ENCODE measurements at places on chromosomes 4 and X.

DNA sequence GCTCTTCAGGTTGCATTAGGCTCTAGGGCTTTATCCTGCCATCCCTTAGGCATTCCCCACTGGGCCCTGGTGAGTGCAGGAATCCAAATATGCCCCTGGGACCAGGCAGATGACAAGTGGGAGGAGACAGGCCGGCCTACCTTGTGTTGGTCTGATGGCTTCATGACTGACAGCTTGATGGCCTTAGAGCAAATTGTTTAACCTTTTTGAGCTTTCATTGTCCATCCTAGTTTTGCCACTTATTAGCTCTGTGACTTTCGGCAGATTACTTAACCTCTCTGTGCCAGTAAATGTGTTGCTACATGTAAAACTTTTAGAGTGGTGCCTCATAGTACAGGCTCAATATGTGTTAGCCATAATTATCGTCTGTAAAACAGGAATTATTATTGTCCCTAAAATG lies 4.4 kb downstream of the KIT start:
- DNase-seq, result no peak

- DNase-seq, result no peak
Measured at GRCh38 chr4:143514169-143514495, 630 bp downstream of the SMARCA5 start.

DNA sequence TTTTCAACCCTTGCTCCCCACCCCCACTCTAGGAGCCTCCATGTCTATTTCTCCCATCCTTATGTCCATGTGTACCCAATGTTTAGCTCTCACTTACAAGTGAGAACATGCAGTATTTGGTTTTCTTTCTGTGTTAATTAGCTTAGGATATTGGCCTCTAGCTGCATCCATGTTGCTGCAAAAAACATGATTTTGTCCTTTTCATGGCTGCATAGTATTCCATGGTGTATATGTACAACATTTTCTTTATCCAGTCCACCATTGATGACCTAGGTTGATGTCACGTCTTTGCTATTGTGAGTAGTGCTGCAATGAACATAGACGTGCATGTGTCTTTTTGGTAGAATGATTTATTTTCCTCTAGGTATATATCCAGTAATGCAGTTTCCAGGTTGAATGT lies 472.8 kb downstream of the ZNF674 start:
- DNase-seq, result no peak

- peak; percentile 59 for DNase-seq
Measured at GRCh38 chr4:69322055-69322454, 41.8 kb downstream of the UGT2B28 start.

DNA sequence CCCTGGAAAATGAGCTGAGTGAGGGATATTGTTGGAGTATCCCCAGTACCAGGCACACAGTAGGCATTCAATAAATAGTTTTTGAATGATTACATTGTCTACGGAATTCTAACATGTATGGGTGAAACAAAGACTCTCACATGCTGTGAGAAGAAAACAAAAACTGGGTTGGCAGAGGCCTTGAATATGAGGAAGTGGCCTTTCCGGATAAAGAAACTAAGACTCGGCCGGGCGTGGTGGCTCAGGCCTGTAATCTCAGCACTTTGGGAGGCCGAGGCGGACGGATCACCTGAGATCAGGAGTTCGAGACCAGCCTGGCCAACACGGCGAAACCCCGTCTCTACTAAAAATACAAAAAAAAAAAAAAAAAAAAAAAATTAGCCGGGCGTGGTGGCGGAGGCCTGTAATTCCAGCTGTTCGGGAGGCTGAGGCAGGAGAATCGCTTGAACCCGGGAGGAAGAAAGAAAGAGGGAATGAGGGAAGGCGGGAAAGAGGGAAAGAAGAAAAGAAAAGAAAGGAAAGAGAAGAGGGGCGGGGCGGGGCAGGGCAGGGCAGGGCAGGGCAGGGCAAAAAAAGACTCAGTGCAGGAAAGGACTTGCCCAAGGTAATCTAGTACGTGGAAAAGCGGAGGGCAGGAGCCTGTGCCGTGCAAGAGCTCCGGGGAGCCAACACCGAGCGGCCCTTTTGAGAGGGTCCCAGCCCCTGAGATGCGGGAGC lies 689 bp upstream of the TMA16 start:
- DNase-seq, result no peak

DNA sequence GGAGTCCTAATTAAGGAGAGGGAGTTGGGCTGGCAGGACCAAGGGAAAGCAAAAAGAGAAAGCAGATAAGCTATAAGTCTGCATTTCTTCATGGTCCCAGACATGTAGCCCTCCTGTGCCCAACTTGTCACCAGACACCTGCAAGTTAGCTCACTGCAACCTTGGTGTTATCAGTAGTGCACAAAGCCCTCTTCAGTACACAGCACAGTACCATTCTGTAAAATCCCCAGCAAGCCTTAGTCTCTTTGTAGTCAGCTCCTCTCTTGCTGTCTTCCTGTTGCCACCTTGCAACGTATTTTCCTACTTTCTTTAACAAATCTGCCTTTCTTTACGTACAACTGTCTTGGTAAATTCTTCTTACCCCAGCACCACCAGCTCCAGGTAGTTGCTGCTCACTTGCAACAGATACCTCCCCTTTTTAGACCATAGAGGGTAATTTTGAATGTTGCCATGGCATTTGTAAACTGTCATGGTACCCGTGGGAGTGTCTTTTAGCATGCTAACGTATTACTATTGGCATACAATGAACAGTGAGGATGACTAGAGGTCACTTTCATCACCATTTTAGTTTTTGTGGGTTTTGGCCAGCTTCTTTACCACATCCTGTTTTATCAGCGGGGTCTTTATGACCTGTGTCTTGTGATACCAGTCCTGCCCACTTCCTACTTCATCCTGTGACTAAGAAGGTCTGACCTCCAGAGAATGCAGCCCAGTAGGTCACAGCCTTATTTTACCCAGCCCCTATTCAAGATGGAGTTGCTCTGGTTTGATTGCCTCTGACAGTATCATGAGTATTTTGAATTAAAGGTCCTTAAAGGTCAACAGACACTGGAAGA lies 28.3 kb upstream of the AP1S2 start:
- no peak for DNase-seq

- DNase-seq, result no peak
Measured at GRCh38 chrX:56554870-56555269, 8.6 kb upstream of the UBQLN2 start.

- no peak for DNase-seq
Measured at GRCh38 chr4:110155654-110156053, 42.8 kb downstream of the ELOVL6 start.

Data from umbilical cord (tissue), 2 donors.